H4 (cell line): ENCODE measurements at places on chromosomes 12 and 14. TPM values are rescaled to one million over a fixed set of nuclear protein-coding genes. Genes with fewer than 3 reads are reported as not detected.
A peak's percentile ranks its signal among the peaks of the same experiment; 100 is the strongest.

GRCh38 chr12:48067250-48067938, 38.5 kb downstream of the SENP1 start:
- DNase-seq: no peak

DNA sequence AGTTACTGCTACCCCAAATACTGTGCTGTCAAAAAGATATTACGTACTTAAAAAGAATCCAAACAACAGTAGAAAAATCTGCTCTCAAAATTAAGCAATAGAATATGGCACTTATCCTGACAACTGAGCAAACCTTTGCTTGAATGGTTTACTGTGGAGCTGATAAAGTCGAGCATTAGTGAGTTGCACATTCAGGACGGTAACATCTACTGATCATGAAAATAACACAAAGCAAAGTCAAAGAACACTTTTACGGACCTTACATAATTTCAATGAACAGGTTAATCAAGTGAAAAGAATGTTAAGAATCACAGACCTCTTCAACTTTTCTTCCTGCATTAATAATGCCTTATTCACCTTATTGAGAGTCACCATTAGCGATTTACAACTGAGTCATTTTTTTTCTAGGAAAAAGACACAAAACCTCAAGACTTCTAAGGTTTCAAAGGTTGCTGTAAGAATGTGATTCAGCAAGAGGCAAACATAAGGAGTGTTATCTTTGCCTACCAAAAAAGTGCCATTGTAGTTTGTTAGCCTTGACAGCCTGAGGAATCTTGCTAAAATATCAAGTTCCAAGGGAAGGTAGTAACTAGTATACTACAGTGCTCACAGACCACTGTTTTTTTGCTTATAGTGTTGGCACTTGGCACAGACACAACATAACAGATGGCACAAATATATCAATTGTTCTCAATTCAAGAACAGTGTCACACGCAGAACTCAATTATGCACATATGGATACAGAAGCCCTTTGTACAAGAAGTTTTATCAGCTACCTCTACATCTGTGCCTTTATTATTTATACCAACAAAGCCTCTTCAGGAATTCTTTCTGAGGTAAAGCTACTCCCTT, 334.2 kb upstream of the RPL10L start:
- no peak for DNase-seq

- no peak for DNase-seq
Observed at GRCh38 chr12:70366581-70367257, 629 bp downstream of the KCNMB4 start.

GRCh38 chr14:94028450-94028826, 2.3 kb downstream of the OTUB2 start:
- peak; percentile 39 for DNase-seq

- DNase-seq: no peak
Observed at GRCh38 chr14:32932302-32932913, 6.3 kb upstream of the NPAS3 start.

- DNase-seq: peak; percentile 24
Observed at GRCh38 chr14:74955229-74956026, at the start of gene PGF. TSS of gene PGF (minus strand) at chr14:74955597. CDS start at chr14:74955242, 355 bp downstream.

- no peak for DNase-seq
Observed at GRCh38 chr12:56932867-56933266, 1.3 kb downstream of the SDR9C7 start.

DNA sequence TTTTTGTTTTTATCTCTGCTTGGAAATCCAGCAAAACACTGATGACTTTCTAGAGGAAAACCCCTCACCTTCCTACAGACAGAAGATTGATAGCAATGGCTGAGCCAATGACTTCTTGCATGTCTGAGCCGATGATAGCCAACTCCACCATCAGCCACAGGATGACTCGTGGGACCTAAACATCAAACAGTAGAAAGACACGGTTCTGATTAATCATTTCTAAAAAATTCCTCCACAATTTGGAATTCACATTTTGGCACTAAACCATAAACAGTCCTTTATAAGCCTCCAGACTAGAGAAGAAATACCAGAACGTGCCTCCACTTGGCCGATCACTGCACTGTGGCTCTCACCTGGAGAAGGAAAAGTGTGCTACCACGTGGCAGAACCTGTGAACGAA, 25.9 kb downstream of the SLC11A2 start:
- no peak for DNase-seq

- DNase-seq: peak; percentile 10
Observed at GRCh38 chr12:87253157-87253556, 776.0 kb downstream of the C12orf50 start.

DNA sequence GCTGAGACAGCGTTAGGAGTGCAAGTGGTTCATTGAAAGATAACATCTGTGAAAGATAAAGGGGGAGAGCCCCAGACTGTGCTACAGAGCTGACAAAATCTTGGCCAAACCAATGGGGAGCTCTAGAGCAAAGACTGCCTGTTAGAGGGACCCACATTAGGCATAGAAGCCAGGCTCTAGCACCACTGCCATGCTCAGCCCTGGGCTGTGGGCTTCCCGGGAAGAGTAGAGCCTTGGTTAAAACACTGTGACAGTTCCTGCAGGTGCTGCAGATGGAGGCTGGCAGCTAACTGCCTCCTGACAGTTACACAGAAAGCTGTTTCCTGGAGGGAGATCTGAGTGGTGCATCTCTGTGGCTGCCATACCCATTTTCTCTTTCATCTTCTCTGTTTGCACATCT, 23.0 kb downstream of the TSHR start:
- DNase-seq: no peak

DNA sequence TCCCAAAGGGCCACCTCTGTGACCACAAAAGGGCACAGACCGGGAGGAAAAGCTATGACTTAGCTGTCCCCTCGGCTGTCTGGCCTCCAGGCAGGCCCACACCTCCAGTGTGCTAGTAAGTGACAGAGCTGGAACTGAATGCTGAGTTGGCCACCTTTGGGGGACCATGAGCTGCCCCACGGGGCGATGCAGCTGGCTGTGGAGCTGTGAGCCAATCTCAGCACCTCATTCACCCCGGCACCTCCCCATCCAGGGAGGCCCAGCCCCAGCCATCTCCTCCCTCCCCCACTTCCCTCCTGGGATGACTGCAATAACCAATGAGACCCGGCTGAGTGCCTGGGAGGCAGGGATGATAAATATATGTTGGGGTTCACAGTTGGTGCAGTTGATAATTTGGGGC, 12.2 kb upstream of the TESC start:
- DNase-seq: no peak

DNA sequence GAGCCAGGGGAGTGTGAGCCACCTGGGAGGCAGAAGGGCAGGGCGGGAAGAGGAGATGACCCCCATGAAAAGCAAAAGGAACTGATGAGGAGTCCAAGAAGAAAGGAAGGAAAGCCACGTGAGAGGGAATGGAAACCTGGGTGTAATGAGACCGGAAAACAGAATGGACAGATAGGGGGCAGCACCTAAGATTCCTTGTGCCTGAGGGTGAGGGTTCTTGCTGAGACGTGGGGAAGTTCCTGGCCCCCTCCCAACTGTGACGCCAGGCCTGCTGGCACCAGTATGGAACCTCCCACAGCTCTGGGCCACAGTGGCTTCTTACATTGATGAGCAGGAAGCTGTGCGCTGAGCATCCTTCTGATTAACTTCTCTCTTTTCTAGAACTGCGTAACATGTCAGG, 30.8 kb downstream of the TTC7B start:
- DNase-seq: no peak

DNA sequence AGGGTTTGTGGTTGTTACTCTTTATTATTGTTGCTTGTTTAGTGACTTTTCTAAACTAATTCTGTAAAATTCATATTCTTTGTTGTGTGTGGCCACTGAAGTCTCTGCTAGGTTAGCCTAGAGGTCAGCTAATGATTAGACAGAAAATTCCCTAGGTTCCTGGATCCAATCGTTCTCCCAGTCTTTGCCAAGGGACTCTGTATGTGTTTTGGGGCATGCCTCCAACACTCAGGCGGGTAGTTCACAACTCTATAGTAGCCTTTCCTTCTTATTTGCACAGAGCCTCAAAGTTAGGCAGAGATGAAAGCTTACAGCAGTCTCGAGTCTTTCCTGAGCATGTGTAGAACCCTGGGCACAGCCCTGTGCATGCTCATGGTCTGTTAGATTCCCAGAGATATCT, 32.7 kb upstream of the RIN3 start:
- no peak for DNase-seq

GRCh38 chr14:77124345-77125280, 17.0 kb downstream of the ZDHHC22 start:
- no peak for DNase-seq

GRCh38 chr12:23217158-23217557, 592.2 kb downstream of the ETNK1 start:
- DNase-seq: no peak

- peak; percentile 39 for DNase-seq
Observed at GRCh38 chr14:74980731-74981461, 21.8 kb upstream of the EIF2B2 start.

- DNase-seq: no peak
Observed at GRCh38 chr12:9872742-9873141, 3.6 kb upstream of the CLEC2B start.

DNA sequence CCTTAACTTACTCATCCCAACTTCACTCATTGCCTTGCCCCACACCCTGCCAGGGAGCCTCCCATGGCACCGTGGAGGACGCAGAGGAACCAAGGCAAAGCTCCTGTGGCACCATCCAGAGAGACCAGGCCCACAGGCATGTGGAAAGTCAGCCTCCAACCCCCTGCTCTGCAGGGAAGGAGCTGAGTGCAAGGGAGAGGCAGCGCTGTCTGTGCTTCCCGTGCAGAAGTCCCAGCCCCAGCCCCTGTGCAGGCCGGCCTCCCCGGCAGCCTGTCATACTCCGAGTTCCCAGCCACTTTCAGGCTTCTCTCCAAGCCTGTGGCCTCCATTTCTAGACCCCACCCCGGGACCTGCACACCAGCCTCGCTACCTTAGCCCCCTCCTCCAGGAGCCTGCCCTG, 106.4 kb downstream of the SINHCAF start:
- no peak for DNase-seq

DNA sequence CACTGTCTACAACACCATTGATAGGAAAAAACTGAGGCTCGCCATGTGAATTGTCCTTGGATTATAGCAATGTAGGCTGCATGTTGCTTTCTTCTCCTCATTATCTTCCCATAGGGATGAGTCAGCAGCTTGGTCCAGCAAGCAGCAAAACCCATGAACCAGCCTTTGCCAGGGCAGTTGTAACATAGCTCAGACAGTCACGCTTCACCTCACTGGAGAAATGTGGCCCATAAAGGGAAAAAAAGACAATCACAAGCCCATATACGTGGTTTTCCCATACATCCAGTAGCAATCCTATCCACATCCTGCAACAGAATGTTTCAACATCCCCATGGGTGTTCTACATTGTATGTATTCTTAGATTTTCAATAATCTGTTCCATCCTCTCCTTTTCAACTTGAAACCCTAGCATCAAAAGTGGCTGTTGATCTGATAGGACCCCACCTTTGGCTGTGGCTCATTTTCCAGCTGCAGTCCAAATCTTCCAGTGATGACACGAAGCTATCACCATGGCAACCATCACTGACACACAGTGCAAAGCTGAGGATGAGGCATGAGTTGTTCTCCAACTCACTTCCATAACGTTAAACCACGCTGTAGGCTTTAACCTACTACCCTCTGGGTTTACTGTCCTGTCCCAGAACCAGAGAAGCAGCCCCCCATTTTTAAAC, 34.0 kb downstream of the GRIN2B start:
- DNase-seq: peak; percentile 73

GRCh38 chr14:64993266-64993930, 6.7 kb downstream of the FNTB start:
- DNase-seq: no peak

DNA sequence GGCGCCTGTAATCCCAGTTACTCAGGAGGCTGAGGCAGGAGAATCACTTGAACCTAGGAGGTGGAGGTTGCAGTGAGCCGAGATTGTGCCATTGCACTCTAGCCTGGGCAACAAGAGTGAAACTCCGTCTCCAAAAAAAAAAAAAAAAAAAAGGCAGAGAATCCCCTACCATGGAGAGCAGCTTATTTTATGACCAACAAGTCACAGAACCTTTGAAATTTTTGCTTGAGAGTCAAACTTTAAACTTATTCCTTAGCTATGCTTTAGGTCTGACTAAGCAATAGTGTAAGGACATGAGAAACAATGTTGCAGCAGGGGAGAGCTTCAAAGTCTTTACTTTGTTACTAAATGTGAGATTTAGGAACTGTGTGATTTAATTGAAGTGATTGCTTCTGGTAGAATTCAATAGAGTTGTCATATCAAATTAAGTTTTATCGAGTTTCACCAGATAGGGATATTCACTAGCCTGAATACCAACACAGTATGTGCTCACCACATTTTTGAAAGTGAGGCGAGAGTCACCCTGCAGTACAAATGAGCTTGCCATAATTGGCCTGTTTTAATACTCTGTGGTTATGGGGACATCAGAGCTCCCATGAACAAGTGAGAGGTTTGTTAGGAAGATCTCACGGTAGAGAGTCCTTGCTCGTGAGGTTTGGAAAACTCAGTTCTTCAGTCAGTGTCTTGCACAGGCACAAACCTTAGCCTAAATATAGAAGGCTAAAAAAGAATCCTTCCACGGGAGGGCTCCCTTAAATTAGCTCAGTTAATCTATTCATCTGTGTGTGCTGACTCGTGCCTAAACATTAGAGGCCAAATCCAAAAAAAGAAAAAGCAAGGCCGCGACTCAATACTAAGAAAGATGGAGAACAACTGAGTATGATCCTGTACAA, 108.6 kb downstream of the SAMD4A start:
- DNase-seq: no peak

Gene HEBP1
- total RNA-seq: 6.9 and 8.8 TPM in 2 replicates

Gene PRB2
- total RNA-seq: not detected in 2 replicates

Gene ISCA2
- total RNA-seq: 24.1 and 32.3 TPM in 2 replicates

Gene SERPINA9
- not detected in 2 replicates for total RNA-seq

Gene MYH6
- total RNA-seq: not detected in 2 replicates

Gene PRICKLE1
- total RNA-seq: 1.1 and 1.8 TPM in 2 replicates

Gene KRT6A
- not detected in 2 replicates for total RNA-seq

Gene KRT83
- not detected in 2 replicates for total RNA-seq
